Cardiac muscle cell (in vitro differentiated cells and primary cell): ENCODE measurements at places on chromosomes 4 and X.

DNA sequence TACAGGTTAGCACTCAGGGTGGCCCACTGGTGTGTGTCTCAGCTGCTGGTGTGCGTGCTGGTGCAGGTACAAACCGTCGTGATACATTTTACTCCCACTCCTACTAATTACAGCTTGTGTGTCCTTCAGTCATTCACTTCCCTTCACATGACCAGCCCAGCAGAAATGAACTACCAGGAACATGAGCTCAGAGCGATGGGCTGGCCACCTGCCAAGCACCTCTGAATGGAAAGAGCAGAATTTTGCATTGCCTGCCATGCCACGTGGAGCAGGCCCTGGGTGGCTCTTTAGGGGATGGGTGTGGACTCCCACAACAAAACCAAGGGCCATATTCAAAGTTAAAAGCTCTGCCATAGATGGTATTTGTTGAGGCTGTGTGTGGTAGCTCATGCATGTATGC lies 58.9 kb upstream of the PGM2 start:
- no peak overlapping the region for H3K4me3 ChIP-seq
- no peaks in the 10 kb centered on the region for H3K36me3 ChIP-seq
- H3K27me3 ChIP-seq, result no peaks in the 10 kb centered on the region
- H3K27ac ChIP-seq, result no peak overlapping the region
- H3K4me1 ChIP-seq, result no peaks in the 10 kb centered on the region
- DNase-seq, result no peak

DNA sequence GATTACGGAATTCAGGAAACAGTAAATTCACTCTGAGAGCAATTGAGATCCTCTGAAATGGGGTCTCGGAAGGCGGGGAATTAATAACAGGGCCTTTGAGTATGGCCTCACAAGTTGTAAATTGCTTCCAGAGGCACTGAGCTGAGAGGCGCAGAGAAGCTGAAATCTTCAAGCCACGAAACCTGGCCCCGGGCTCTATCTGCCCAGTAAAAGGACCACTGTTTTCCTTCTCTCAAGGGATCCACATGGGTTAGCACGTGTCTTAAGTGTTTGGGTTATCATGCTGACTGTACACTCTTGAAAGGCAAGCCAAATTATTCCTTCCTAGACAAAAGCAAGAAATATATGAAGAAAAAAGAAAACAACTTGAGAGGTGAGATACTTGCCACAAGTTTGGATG lies 1012.9 kb upstream of the FTHL17 start:
- no peak for DNase-seq
- H3K4me1 ChIP-seq, result no peaks in the 10 kb centered on the region
- H3K4me3 ChIP-seq, result no peak overlapping the region
- H3K27me3 ChIP-seq, result no peaks in the 10 kb centered on the region

DNA sequence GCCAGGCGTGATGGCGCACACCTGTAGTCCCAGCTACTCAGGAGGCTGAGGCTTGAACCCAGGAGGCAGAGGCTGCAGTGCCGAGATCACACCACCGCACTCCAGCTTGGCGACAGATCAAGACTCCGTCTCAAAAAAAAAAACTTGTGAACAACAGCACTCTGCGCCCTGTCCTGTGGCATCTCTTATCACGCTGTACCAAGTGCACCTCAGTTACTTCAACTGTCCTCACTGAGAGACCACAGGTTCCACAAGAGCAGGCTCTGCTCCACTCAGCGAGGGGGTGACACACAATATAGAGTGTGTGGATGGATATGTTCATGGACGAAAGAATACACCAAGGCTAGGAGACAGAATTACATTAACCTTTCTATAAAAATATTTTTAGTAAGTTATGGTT lies 49.3 kb downstream of the ADGRA3 start:
- no peaks in the 10 kb centered on the region for H3K36me3 ChIP-seq
- no peaks in the 10 kb centered on the region for H3K27me3 ChIP-seq
- DNase-seq, result no peak
- H3K4me1 ChIP-seq, result peaks cover 4% of the 10 kb centered on the region

- H3K4me3 ChIP-seq, result no peak overlapping the region
- H3K27me3 ChIP-seq, result no peaks in the 10 kb centered on the region
- peak; percentile 1 for DNase-seq
Measured at GRCh38 chr4:71635139-71635748, 148.6 kb downstream of the GC start.

DNA sequence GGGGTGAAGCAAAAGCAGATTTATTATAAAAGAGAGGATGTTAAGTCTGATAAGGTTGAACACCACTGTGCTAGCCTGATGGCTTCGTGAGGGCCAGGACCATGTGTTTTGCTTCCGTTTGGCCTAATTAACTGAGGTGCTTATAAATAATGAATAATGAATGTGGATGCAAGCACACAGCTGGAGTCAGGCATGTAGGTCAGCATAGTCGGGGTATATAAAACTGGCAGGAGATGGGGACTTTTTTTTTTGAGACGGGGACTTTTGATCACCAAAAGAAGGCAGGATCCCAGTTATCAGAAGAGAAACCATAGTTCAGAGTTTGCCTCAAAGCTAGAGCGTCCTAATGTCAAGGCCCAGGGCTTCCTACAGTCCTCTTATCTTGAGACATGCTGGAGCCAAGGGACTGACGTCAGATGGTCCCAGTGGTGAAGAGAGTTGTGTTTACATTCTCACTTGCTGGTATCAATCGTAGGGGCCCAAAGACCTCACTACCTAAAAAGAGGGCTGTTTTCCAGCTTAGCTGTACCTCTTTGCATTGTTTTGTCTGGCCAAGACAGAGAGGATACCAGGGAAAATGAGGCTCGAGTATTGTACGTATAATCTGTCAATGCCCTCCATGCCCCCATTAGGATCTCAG lies 50.4 kb downstream of the RTL9 start:
- H3K4me3 ChIP-seq, result no peak overlapping the region
- H3K36me3 ChIP-seq, result no peaks in the 10 kb centered on the region
- peak; percentile 66 for DNase-seq
- H3K27me3 ChIP-seq, result no peaks in the 10 kb centered on the region

- H3K27ac ChIP-seq, result no peak overlapping the region
- peaks cover 12% of the 10 kb centered on the region for H3K4me1 ChIP-seq
- H3K36me3 ChIP-seq, result no peaks in the 10 kb centered on the region
Measured at GRCh38 chrX:17654116-17654515, 83.2 kb upstream of the SCML1 start.

- peaks cover 6% of the 10 kb centered on the region for H3K4me1 ChIP-seq
- H3K36me3 ChIP-seq, result peaks cover 4% of the 10 kb centered on the region
- peak overlapping the region; percentile 84 for H3K27ac ChIP-seq
- H3K4me3 ChIP-seq, result peak overlapping the region; percentile 66
- DNase-seq, result peak; percentile 57
- H3K27me3 ChIP-seq, result no peaks in the 10 kb centered on the region
Measured at GRCh38 chr4:1345903-1346780, 866 bp upstream of the UVSSA start.

GRCh38 chr4:152117933-152118507 lies 357.2 kb upstream of the GATB start:
- DNase-seq, result no peak
- H3K4me1 ChIP-seq, result peaks cover under 1% of the 10 kb centered on the region
- H3K36me3 ChIP-seq, result no peaks in the 10 kb centered on the region
- no peaks in the 10 kb centered on the region for H3K27me3 ChIP-seq
- no peak overlapping the region for H3K4me3 ChIP-seq

- DNase-seq, result peak; percentile 82
- H3K27me3 ChIP-seq, result no peaks in the 10 kb centered on the region
- H3K27ac ChIP-seq, result peak overlapping the region; percentile 54
- H3K4me1 ChIP-seq, result peaks cover 11% of the 10 kb centered on the region
- H3K36me3 ChIP-seq, result no peaks in the 10 kb centered on the region
Measured at GRCh38 chrX:106898462-106898861, 4.7 kb downstream of the RIPPLY1 start.

DNA sequence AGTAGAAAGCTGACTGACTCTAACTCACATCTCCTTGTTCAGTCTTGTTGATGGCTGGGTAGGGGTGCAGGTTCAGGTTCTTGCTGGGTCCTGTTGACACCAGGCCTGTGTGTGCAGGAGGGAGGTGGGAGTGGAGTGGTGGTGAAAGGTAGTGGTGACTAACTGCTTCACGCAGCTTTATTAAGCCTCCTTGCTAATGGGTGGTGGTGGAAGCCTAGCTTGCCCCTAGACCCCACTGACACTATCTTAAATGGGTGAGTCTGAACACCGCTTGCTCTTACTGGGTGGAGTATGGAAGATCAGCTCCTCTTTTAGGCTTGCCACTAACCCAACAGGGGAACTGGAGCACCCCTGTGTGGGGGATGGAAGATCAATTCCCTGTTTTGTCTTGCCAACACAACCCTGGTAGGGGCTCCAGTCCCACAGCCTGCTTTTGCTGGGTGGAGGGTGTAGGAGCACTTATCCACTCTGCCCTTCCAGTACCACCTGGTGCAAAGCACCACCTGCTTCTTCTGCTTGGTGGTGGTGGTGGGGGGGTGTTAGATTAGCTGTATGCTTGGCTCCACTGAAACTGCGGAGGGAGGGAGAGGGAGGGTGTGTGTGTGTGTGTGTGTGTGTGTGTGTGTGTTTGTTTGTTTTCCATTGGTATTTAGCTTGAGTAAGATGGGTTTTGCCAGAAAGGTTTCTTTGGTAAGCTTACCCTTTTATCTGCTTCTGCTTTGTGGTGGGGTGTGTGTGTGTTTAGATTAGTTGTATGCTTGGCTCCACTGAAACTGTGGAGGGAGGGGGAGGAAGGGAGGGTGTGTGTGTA lies 25.6 kb downstream of the KDM6A start:
- H3K4me3 ChIP-seq, result no peak overlapping the region
- DNase-seq, result no peak
- H3K36me3 ChIP-seq, result no peaks in the 10 kb centered on the region
- no peak overlapping the region for H3K27ac ChIP-seq

GRCh38 chr4:82403725-82404124 lies 26.5 kb downstream of the HNRNPDL start:
- no peaks in the 10 kb centered on the region for H3K27me3 ChIP-seq
- no peaks in the 10 kb centered on the region for H3K36me3 ChIP-seq
- H3K27ac ChIP-seq, result no peak overlapping the region
- no peaks in the 10 kb centered on the region for H3K4me1 ChIP-seq
- DNase-seq, result no peak

- H3K4me3 ChIP-seq, result peak overlapping the region; percentile 93
- no peaks in the 10 kb centered on the region for H3K36me3 ChIP-seq
- peak overlapping the region; percentile 97 for H3K27ac ChIP-seq
- peak; percentile 79 for DNase-seq
- no peaks in the 10 kb centered on the region for H3K27me3 ChIP-seq
Measured at GRCh38 chr4:13483768-13484121, 395 bp downstream of the RAB28 start.
